ENCODE measurements at places on chromosomes 1 and 21.

- DNase-seq: no peak
Measured at GRCh38 chr1:159900086-159900680, at the start of gene CFAP45. CFAP45 (minus strand) TSS chr1:159900165; CDS start chr1:159900098, 67 bp downstream.

GRCh38 chr1:2356401-2356800 is 35.0 kb downstream of the MORN1 start:
- DNase-seq: no peak

DNA sequence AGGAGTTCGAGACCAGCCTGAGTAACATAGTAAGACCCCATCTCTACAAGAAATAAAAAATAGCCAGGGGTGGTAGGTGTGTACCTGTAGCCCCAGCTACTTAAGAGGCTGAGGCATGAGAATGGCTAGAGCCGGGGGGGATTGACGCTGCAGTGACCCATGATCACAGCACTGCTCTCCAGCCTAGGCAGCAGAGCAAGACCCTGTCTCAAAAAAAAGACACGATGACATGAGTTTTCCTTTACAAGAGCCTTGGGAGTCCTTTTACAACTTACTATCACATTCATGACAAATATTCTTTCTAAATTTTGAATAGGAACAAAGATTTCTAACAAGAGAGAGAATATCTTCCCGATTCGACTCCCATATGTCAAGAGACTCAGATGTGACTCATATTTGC is 3.3 kb upstream of the BRWD1 start:
- DNase-seq: no peak

GRCh38 chr1:245501633-245502032 is 346.8 kb downstream of the KIF26B start:
- no peak for DNase-seq

- DNase-seq: no peak
Measured at GRCh38 chr1:111192658-111193519, 7.6 kb downstream of the DENND2D start.

GRCh38 chr1:21439721-21440629 is at the start of gene NBPF3:
NBPF3 (plus strand) TSS chr1:21440137; CDS start chr1:21445087, 4,950 bp downstream.
- DNase-seq: peak; percentile 66

DNA sequence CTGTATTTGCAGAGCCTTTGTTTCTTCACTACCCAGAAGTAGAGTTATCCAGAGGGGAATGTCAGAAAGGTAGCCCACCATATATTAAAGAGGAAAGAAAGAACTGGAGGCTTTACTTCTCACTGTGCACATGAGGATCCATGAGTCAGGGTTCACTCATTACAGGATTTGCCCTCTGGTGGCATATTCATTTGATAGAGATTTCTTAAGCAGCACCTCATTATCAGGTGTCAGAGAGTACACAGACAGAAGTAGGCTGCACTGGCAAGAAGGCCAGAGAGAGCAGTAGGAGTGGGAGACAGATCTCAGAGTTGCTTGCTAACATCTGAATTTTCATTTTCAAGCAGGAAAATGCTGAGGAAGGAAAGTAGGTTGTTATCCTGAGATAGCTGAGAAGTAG is 123.8 kb downstream of the PIK3R3 start:
- DNase-seq: no peak

- DNase-seq: no peak
Measured at GRCh38 chr1:39835935-39836594, 47.2 kb downstream of the TRIT1 start.

GRCh38 chr1:28871631-28872401 is 42.6 kb upstream of the EPB41 start:
- no peak for DNase-seq

DNA sequence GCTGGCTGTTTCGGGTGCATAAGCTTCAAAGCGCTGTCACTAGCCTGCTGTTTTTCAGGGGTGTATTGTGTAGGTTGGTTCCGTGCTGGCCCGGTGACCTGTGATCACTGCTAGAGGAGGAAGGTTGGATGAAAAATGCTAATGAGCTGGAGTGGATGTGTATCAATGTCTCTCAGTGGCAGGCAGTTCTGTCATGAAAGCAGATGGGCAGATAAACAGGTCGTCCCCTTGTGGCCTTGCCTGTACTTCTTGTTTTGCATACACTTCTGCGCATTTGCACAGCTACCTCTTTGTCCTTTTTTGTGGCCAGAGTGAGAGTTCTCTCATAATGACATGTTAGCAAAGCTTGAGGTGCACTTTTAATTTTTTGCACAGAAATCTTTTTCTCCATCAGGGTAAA is 2.9 kb downstream of the SELENON start:
- DNase-seq: no peak

- no peak for DNase-seq
Measured at GRCh38 chr1:156123356-156124196, 9.1 kb downstream of the LMNA start.

GRCh38 chr1:66641891-66642473 is 108.0 kb downstream of the SGIP1 start:
- no peak for DNase-seq

DNA sequence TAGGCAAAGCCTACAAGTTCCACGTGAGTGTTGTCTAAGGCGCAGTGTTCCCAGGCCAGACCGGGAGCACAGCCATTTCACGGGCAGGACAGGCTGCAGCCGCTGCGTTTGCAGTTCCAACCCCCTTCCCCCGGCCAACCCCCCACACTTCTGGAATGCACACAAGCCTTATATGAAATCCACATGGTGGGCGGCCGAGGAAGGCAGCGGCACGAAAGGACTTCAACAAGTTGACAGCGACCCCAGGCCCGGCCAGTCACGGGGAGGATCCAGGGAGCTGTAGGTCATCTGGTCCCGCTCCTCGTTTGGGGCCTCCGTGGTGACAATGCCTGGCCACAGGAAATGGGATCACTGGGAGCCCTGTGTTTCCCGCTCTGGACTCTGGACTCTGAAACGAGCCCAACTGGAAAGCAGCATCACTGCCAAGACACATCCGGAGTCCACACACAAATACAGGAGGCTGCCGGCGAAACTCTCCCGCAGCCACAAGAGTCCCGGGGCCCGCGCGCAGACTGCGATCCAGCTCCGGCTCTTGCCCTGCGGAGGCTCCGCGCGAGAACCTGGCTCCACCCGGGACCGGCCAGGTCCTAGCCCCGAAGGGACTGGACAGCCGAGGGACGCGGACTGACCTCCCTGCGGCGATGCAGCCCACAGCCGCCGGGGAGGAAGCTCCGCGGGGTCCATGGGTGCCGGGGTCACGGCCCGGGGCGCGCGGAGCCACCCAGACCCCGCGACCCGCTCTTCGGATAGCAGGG is 794 bp downstream of the NID1 start:
- DNase-seq: no peak

DNA sequence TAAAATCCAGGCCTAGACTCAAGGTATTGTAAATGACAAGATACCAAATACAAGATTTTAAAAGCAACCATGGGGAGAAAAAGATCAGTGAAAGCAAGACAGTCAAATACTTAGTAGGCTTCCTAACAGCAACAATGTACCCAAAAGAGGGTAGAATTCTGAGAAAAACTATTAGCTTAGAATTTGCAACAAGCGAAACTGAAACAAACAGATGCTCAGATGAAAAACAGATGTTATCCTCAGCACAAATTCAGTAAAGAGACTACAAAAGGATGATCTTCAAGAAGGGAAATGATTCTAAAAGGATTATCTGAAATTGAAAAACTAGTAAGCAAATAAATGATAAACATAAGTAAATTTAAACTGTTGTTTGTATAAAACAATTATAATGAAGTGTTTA is 40.0 kb downstream of the PDC start:
- DNase-seq: no peak

- DNase-seq: no peak
Measured at GRCh38 chr1:24967555-24967954, 37.5 kb upstream of the RUNX3 start.

- DNase-seq: peak; percentile 35
Measured at GRCh38 chr1:94045465-94046056, 75.4 kb downstream of the ABCA4 start.

DNA sequence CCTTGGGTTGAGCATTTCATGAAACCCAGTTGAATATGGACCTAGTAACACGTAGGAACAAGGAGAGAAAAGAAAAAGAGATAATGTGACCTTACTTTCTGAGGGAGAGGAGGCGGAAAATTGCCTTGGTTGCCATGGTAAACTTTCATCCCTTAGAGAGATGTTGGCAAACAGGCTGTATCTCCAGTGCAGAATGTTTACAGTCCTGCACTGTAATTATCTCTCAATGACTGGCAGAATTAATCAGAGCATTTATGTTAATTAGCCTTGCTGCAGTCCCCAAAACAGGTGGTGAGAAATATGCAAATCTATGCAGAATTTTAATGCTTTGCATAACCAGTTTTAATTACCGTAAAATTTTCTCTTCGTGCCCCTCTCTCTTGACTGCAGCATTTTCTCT is 147.3 kb downstream of the CD247 start:
- DNase-seq: no peak

GRCh38 chr1:227734546-227734855 is 601 bp downstream of the JMJD4 start:
- DNase-seq: no peak

DNA sequence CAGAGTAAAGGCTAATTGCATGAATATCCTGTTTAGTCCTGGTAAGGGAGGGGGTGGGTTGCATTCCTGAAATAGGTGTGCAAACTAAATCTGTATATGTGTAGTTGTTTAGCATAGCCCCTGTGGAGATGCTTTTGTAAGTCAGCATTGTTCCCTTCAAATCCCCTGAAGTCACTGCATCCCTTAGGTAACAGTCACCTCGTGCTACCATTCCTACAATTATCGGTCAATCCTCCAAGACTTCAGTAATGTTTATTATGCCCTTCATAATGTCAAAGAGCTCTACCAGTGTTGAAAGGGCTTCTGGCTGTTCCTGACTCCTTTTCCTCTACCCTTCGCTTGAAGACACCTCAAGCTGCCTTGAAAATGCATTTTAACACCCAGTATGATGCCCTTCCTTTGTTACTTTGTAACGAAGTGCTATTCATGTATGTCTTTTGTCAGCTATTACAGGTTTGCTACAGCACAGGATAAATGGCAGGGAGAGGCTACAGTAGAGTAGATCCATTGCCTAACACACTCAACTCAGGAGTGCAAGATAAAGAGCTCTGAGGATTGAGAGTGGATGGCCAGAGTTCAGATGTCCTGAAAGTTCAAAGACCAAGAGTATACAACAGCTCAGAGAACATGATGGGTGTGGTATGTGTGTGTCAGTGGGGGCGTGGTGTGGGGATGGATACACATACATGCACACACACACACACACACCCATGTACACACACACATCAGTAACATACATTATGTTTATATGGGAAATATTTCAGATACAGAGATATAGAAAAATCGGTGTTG is 27.4 kb upstream of the FOXD3 start:
- DNase-seq: no peak

DNA sequence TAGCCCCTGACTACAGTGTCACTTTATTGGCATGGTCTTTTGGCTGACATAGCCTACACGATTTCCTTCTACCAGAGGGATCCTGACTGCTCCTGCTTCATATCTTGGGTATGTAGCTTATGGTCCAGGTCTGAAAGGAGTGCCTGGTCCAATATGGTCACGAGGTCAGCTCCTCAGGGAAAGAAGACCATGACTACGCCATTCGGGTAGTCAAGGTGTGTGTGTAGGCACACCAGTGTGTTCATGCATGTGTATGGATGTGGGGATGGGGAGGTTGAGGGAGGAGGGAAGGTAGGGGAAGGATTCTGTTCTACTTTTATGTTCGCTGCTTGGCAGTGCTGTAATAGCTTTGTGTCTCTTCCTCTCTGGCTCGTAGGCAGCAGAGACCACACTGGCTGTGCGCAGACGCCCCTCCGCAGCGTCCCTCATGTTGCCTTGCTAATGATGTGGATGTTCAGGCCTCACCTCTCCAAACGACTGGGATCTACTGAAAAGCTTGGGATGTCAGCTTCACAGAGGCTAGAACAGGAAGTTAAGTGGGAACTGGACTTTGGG is 10.0 kb upstream of the C4BPB start:
- no peak for DNase-seq

GRCh38 chr1:161222175-161223019 is 1.0 kb downstream of the APOA2 start:
- no peak for DNase-seq

DNA sequence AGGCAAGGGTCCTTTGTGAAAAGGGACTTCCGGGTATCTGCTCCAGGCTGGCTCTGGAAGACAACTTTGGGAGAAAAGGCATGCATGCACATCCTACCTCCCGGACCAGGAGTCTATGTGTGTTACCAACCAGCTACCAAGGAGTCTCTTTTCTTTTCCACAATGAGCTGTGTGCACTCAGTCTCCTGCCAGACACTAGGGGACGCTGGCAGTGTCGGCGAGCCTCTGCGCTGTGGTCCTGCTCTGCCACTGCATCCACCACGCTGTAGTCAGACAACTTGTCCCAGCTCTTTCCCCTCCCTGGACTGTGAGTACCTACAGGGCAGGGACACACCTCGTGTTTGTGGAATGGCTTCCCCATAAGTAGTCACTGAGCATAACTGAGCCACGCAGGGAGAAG is 5.1 kb upstream of the SSR2 start:
- no peak for DNase-seq

DNA sequence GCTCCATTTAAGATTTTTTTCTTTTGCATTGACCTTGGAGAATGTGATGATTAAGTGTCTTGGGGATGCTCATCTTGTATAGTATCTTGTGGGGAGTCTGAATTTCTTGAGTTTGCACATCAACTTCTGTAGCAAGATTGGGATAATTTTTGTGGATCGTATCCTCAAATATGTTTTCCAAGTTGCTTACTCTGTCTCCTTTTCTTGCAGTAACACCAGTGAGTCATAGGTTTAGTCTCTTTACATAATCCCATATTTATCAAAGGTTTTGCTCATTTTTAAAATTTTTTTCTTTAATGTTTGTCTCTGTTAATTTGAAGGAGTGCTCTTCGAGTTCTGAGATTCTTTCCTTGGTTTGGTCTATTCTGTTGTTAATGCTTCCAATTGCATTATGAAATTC is 41.7 kb upstream of the ANGPTL1 start:
- no peak for DNase-seq

GRCh38 chr1:198234520-198235251 is 77.9 kb downstream of the NEK7 start:
- no peak for DNase-seq

DNA sequence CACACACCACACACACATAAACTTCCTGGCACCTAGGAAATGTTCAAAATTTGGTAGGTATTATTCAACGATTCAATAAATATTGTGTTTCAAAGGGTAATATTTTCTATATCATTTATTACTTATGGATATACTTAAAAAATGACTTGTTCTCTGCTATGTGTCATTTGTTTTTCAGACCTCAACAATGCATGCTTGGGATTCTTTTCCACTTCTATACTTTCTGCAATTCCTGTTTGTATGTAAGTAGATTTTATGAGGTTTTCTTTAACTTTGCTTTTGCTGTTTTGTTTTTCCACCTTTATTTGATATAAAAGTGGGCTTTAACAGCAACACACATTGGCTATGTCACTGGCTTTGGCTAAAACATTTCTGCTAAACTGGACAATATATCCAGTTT is 3.5 kb downstream of the CEP170 start:
- no peak for DNase-seq

GRCh38 chr1:147641695-147642592 is 28.4 kb downstream of the ACP6 start:
- no peak for DNase-seq

GRCh38 chr21:35924714-35925301 is 135.5 kb downstream of the SETD4 start:
- DNase-seq: no peak

Data from activated CD4-positive, alpha-beta T cell treated with anti-CD3 and anti-CD28 coated beads, Interleukin-2, amount 50 U/mL, for 24 hours (primary cell).